NCI-H748 treated with DMSO at 0.1 percent for 48 hours (cell line): ENCODE measurements at places on chromosomes 4 and X.
A peak's percentile ranks its signal among the peaks of the same experiment; 100 is the strongest.

DNA sequence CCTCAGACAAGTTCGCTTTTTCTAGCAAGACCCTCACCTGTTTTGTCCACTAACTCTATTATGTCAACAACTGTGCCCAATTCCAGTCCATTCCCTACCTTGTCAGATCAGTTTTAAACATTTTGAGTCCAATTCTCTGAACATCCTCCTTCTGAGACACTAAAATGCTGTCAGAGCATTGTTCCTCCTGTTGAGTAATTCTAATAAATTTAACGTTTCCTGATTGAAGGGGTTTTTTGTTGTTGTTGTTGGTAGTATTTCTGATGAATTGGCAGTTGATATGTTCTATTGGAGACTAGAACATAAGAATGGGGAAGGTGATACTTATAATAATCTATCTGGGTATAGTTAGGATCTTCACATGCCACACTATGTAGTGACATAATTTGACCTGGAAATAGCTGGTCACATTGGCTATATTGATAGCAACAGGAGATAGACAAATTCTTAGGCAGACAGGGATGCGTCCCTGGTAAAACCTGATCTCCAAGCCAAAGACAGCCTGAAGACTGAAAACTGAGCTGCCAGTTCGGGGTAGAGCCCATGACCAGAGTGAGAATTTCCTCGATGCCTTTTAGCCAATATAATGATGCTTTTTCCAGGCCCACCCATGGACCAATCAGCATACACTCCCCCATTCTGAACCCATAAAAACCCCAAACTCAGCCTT lies 12.4 kb upstream of the CXCL2 start:
- DNase-seq = no peak

DNA sequence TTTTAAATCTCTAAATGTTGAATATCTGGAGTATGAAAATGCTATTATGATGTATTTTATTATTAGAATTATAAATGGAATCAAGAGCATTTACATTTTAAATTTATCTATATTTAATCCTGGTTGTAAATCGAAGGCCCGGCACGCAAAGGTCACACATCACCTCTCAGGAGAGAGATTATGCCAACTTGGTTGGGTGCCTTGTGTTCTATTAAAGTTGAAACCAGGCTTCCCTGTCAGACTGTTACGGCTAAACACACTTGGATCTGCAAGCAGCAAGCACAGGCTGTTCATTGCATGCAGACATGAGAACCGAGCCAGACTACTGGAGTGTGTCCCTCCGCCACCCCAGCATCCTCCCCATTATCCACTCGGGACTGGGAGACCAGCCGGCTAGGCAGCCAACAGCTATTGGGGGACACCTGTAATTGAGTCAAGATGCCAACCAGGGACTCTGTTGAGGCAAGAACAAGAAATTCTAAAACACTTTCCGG lies 16.4 kb upstream of the SEL1L3 start:
- no peak for DNase-seq

- DNase-seq = no peak
These were observed 204.6 kb upstream of the SLIT2 start for GRCh38 chr4:20046931-20047677.

DNA sequence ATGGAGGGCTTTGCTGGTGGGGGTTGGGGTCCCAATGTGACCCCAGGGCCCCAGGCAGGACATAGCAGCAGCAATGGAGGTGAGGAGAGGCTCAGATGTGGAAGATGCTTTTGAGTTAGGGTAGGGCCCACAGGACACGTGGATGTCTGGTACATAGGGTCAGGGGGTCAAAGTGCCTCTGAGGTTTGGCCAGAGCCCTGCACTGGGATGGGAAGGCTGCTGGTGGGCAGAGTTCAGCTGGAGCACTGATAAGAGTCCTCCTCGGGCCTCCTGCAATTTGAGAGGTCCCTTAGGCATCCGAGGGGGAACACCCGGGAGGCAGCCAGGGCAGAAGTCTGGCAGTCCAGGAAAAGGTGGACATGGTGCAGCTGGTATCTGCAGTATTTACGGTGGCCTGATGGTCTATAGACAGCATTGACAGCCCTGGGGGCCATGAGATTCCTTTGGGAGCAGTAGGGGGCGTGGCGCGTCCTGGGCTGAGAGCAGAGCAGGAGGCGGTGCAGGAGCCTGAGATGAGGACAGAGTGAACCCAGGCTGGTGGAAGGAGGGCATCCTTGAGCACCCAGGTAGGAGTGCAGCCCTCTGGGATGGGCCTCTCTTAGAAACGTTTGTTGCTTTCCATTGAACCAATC lies 22.6 kb downstream of the CCNQ start:
- DNase-seq = no peak

GRCh38 chr4:97330917-97331316 lies 812.4 kb downstream of the STPG2 start:
- no peak for DNase-seq

DNA sequence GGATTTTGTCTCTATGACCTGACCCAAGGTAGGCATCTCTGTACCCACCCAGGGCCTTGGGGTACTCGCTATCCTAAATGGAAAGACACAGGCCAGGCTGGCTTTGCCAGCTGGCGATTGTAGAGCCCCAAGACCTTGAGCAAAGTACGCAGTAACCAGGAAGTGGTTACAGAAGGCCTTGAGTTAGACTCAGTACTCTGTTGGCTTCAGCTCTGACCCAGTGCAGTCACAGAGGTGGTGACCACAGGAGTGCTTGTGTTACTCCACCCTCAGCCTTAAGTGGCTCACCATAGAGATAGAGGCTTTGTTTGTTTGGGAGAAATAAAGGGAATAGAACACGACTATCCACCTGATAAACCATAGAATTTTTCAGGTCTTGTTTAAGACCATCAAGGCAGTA lies 880.5 kb upstream of the POU3F4 start:
- no peak for DNase-seq

- DNase-seq = no peak
These were observed 81.9 kb upstream of the SCML1 start for GRCh38 chrX:17655211-17656034.

DNA sequence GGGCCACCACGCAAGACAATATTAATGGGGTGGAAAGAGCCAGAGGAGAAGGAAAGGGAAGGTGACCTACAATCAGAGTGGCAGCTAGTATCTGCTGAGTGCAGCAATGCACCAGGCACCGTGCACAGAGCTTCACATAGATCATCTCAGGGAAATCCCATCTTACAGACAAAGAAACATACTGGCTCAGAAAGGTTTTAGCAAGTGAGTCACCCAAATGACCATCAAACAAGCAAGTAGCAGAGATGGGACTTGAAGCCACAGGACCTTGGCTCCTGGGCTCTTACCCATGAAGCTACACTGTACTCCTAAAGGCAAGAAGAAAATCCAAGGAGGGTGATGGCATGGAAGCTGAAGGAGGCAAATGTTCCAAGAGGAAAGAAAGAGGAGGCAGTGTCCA lies 6.8 kb downstream of the ANXA5 start:
- no peak for DNase-seq

GRCh38 chrX:2650037-2650436 lies 41.1 kb upstream of the CD99 start:
- no peak for DNase-seq

DNA sequence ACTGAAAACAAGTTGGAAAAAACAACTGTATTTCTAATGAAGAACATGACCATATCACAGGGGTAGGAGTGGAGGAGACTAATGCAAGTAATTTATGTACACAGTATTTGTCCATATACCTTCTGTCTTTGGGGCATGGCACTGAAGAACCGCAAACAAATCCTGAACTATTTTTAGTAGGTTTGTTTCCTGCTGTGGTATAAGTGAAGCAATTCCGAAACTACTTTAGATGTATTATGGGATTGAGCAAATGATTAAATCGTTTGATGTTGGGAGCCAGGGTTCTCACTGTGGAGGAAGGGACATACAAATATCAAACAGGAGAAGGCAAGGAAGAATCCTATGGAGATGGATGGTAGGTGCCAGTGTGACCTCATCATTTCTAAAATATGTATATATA lies 18.9 kb upstream of the SH3KBP1 start:
- no peak for DNase-seq

DNA sequence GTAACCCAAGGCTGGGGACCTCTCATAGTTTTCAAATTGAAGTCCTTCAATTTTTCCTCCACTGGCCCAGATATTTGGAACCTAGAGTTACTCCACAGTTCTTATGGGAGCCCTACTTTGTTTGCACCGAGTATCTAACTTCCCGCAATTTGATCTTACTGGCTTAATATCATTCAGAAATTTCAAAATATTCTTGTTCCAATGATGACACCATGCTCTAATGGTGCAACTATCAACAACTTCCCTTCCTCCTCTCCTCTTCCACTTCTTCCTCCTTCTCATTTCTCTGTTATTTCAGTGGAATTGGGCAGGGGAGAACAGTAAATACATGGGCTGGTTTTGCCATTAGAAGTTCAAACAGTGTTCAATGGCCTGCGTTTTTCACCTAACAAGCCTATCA lies 20.2 kb downstream of the PDCL2 start:
- no peak for DNase-seq

DNA sequence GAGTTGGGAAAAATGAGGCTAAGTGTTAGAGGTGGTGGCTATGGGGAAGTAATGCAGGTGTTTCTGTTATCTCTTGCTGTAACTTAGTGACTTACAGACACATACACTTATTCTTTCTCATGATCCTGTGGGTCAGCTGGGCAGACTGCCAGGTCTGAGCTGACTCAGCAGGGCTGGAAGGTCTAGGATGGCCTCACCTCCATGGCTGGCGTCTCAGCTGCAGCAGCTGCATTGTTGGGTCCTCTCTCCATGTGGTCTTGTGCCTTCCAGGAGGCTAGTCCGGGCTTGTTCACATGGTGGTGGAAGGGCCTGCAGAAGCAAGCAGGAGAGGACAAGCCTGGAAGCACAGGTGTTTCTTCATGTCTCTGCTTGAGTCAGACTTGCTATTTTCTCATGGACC lies 172.7 kb downstream of the NHS start:
- DNase-seq = peak; percentile 25

GRCh38 chr4:80360900-80361299 lies 25.4 kb downstream of the CFAP299 start:
- DNase-seq = no peak

- no peak for DNase-seq
These were observed 9.7 kb downstream of the SMIM20 start for GRCh38 chr4:25923745-25924144.

DNA sequence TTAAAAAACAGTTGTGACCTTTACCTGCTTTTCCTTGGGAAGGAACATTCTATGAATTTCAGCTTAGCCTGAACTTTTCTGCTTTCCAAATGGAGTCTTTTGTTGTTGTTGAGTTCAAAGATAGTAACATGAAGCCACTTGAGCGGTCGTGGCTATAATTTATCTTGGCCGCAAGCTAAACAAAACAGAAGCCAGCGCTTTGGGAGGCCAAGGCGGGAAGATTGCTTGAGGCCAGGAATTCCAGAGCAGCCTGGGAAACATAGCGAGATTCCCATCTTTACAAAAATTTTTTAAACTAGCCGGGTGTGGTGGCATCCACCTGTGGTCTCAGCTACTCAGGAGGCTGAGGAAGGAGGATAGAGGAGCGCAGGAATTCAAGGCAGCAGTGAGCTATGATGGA lies 29.9 kb downstream of the TKTL1 start:
- no peak for DNase-seq

- DNase-seq = no peak
These were observed 334.4 kb upstream of the MAGEB2 start for GRCh38 chrX:29880977-29881376.

GRCh38 chr4:7513671-7514070 lies 78.9 kb upstream of the PSAPL1 start:
- no peak for DNase-seq

- peak; percentile 7 for DNase-seq
These were observed 310.3 kb upstream of the GNPDA2 start for GRCh38 chr4:45036677-45037076.

DNA sequence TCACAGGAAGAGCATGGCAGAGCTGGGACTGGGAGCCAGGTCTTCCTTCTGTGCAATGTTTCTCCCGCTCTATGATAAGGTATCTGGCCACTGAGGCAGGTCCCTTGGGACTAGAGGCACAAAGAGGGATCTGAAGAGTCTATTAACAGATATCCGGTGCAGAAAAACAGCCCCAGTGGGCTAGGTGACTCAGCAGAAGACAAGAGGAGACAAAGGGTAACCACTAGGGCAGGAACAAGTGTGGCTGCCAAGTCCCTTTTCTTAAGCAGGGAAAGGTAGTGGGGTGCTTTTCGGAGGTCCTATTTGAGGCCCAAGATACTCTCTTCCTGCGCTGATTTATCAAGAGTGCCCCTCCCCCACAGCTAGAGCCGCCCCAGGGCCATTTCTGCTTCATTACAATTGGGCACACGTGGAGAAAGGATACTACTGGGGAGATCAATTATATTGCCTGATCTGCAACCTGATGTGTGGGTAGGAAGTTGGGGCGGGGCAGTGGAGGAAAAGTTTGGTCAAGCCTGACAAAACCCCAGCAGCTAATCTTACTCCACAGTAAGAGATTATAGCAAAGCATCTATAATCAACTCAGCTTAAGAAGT lies at the start of gene DGAT2L6:
TSS of gene DGAT2L6 (plus strand) at position 546 of the 596 bp plus-strand sequence. CDS start 100 bp downstream, outside the sequence.
- DNase-seq = no peak

GRCh38 chr4:115671581-115671980 lies 558.2 kb upstream of the NDST4 start:
- DNase-seq = peak; percentile 1

GRCh38 chr4:92483341-92483740 lies 179.6 kb downstream of the GRID2 start:
- DNase-seq = no peak

DNA sequence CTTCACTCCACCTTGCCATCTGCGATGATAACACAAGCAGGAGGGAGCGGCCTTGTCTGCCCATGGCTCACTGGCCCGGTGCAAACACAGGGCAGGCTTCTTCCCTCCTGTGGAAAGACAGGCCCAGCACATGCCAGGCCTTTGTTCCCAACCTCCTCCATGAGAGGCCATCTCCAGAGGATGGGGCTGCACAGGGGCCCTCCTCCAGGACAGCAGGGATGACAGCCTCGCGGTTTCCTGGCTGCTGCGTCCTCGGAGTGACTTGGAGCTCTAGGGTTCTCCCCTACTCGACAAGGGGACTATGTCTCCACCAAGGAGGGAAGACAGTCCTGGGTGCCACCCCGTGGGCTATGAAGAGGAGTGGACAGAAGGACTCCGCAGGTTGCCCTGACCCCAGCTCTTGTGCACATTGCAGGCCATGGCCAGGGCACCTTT lies 21.8 kb downstream of the RNF212 start:
- DNase-seq = no peak

DNA sequence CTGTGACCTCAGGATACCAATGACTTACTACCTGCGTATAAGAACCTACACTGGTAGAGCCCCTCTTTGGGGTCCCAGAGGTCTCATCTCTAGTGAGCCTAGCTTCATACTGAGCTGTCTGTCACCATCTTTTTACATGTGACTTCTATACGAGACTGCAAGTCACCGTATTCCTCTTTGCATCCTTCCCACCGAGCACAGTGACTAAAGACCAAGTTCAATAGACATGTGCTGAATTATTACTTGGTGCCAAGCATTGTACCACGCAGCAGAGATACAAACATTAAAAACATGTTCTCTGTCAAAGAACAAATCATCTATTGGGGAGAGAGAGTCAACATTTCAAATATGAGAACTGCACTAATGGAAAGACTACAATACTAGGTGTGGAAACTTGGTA lies 16.4 kb downstream of the ARAP2 start:
- no peak for DNase-seq

GRCh38 chrX:118755633-118756032 lies 28.2 kb downstream of the IL13RA1 start:
- DNase-seq = no peak

GRCh38 chr4:575281-576141 lies 584 bp downstream of the TMEM271 start:
- DNase-seq = no peak
